ENCODE measurements at places on chromosomes 3 and 15.

GRCh38 chr15:93152360-93152759 is 63.3 kb upstream of the RGMA start:
- DNase-seq: no peak

DNA sequence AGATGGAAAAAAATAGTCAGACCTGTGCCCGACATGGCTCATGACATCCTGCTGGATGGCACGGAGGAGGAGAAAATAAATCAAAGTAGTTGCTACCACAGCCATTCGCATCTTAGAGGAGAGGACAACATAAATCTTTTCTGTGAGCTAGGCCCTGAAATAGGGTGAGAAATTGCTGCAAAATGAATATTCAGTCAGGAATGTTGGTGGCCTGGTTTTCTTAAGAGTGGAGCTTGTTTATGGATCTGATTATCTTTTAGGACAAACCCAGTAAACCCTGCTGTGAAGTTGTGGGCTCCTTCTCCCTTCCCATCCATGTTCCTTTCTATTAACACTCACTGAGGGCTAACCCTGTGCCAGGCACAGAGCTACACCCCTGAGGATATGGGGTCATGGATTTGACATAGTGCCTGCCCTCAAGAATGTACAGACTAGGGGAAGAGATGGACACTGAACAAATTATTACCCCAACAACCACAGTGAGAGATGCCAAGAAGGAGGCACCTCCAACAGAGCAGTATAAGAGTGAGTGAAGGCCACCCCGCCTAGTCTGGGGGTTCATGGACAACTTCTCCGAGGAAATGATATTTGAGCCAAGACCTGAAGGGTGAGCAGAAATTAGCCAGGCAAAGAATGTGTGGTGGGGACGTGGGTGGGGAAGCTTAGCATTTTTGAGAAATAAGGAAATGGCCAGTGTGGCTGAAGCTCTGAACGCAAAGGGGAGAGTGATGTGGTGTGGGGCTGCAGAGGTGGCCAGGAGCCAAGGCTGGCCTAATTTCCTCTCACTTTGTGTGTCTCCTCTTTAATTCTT is 68.9 kb upstream of the ARL8B start:
- peak; percentile 25 for DNase-seq

GRCh38 chr15:29538044-29538443 is 268.4 kb upstream of the NSMCE3 start:
- DNase-seq: no peak

GRCh38 chr15:22958487-22959280 is 21.5 kb downstream of the CYFIP1 start:
- DNase-seq: no peak

- DNase-seq: no peak
Observed at GRCh38 chr3:72872183-72872582, 15.7 kb upstream of the GXYLT2 start.

DNA sequence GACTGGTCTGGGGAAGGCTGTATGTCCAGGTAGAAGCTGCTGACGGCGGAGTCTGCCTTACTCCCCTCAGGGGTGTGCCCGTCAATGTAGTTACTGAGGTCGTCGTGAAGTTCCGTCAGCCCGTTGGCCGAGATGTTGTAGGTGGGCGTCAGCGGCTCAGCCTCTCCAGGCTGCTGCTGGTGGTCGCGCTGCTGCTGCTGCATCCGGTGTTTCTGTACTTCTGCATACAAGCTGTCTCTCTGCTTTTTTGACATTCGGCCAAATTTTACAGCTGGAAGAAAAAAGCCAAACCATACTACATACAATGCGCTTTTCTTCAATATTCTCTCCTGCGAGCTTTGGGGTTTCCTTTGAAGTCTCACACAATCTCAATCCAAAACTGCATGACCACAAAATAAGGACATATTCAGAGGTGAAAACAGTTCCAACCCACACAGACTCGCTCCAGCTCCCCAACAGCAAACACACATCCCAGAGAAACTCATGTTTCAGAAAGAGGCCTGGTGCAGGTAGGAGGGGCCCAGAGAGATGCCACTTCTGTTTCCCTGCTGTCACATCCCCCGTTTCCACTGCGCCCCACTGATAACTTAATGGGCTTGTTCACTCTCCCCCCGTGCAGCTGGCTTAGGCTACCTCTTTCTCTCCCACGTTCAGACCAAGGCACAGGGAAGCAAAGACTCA is 32.5 kb upstream of the ICE2 start:
- DNase-seq: no peak

- peak; percentile 62 for DNase-seq
Observed at GRCh38 chr3:195102609-195103467, 168.1 kb downstream of the XXYLT1 start.

GRCh38 chr3:138441742-138442141 is 7.3 kb downstream of the ESYT3 start:
- peak; percentile 42 for DNase-seq

GRCh38 chr15:61720197-61720704 is 340.0 kb downstream of the VPS13C start:
- no peak for DNase-seq

- no peak for DNase-seq
Observed at GRCh38 chr3:193559100-193559499, 4.4 kb upstream of the ATP13A4 start.

DNA sequence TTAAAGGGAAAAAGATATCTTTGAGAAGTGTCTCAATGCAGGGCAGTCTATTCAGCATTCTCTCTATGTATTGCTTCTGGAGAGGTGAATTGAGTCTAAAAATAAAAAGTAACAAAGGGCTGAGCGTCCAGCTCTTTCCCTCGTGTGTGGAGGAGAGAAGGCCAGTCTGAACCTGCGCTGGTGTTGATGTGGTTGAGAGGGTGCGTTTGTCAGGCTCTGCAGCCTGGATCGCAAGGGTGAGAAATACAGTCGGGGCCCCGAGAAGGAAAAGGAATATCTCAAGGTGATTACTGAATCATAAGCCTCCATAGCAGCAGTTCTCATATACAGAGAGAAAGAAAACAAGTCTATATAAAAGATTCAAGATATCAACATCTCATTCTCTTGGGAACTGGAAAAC is 494.1 kb upstream of the MDFIC2 start:
- no peak for DNase-seq

DNA sequence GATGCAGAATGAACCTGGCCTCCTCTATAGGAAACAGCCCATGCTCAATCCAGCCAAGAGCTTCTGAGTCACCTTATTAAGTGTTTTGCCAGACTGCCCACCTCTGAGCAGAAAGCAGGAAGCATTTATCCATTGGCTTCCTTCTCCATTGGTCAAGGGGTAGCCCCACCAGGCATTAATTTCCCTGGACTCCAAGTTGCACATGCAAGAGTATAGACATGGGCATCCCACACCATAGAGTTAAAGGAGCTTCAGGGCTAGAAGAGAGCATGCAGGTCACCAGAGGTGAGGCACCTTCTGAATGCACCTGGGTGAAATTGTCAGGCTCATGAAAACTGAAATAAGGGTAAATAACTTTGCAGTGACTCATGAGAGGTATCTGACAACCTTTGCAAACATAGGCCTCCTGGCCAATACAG is 230.8 kb upstream of the STAC start:
- peak; percentile 12 for DNase-seq
